Stimulated activated CD4-positive, alpha-beta T cell treated with anti-CD3 and anti-CD28 coated beads, Interleukin-4, amount 100 ng/mL, for 4 hours (primary cell): ENCODE measurements at places on chromosomes 6 and 20.

DNA sequence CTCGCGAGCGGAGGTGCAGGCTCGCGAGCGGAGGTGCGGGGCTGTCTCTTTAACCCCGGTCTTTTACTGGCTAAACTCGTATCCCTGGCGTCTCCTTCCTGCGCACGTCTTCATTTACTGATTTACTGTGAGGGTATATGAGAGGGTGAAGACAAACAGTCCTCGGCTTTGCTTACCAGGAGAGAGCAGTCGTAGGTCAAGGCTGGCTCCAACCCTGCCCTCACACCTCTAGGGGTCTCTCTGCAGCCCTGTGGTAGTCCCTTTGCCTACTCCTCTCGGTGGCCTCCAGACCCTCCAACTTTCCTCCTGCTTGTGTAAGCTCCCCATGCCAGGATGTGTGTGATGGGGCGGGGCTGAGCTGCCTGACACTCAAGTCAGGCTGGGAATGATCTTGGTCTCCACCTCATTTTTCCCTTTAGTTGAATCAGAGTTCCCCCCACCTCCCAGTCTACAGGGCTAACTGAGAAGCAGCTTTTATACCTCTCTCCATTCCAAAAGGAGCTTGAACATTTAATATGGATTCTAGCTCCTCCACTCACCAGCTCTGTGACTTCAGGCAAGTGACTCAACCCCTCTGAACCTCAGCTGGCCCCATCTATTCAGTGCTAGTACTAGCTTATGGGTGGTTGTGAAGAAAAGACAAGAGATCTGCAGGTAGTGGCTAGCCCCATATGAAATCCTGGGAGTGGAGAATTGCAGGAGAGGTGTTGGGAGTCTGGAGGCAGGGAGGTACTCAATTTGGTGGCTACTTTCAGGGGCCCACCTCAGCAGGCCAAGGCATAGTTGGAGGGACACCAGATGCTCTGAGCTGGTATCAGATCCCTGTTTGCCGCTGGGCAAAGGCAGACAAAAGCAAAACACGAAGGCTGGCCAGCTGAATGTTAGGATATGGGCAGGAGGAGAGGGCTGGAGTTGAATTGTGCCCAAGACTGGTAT is 902 bp downstream of the SLC29A1 start:
- no peak for DNase-seq

GRCh38 chr20:36116807-36117441 is 37.6 kb upstream of the EPB41L1 start:
- no peak for DNase-seq

GRCh38 chr20:42192321-42192720 is 574.1 kb upstream of the CHD6 start:
- no peak for DNase-seq

- DNase-seq = no peak
These were observed 373.5 kb upstream of the BTBD3 start for GRCh38 chr20:11544029-11544678.
